Common myeloid progenitor, CD34-positive (primary cell): ENCODE measurements at places on chromosomes 3 and 15.
A peak's percentile ranks its signal among the peaks of the same experiment; 100 is the strongest.

- DNase-seq, result no peak
These were observed 151.3 kb downstream of the NR1I2 start for GRCh38 chr3:119933207-119933606.

DNA sequence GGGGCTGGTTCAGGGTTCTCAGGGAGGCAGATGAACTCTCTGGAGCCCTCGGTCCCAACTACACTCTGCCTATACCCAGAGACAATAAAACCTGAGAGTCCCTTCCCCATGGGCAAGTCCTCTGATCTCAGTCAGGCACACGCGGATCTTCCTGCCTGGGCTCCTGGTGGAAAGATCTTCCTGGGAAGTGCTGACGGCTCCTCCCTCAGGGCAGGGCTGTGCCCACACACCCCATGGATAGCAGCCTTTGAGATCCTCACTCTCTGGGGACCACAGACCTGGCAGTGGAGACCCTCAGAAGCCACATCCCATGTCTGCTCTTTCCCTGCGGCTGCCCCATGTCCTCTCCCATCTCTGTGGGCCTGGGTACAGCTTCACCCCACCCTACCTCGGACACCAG, 10.4 kb downstream of the SH2D7 start:
- no peak for DNase-seq

- DNase-seq, result no peak
These were observed 96.0 kb downstream of the SPATA16 start for GRCh38 chr3:173044998-173045397.

- no peak for DNase-seq
These were observed 14.5 kb downstream of the GP5 start for GRCh38 chr3:194384569-194385001.

DNA sequence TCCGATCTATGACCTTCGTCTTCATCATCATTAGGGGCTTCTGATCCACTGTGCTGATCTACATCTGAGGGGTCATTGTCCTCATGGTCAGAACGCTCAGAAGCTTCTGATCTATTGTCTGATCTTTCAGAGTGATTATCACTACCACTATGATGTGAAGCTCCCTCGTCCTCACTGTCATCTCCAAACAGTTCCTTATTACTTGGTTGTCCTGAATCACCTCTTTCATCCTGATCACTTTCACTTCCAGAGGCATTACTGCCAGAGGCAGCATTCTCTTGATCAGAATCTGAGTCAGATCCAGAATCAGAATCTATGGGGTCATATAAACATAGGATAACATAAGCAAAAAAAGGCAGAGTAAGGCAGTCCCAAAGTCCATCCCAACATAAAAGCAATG, 5.4 kb downstream of the LEO1 start:
- DNase-seq, result no peak

DNA sequence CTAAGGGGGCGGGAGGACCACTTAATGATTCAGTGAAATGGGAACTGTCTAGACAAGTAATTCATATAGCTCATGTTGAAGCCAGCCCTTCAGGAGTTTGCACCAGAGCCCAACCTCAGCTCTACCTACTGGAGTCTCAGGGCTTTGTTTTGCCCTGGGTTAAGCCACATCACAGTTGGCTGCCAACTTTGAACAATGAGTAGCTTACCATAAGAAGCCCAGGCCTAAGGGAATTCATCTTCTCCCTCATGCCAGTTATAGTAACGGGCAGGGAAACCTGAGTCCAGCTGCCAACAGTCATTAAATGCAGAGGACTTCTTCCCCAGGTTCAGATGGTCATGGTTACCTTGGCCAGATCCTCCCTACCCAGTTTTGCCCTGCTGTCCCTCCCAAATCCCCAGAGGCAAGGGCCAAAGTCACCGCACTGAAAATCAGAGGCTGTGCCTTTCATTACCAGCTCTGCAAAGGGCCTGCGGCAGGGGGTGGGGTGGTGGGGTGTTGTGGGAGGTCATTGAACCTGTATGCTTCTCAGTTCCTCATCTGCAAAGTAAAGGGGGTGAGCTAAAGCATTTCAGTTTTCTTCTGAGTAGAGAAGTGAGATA, 302.2 kb upstream of the NR2E3 start:
- DNase-seq, result no peak

DNA sequence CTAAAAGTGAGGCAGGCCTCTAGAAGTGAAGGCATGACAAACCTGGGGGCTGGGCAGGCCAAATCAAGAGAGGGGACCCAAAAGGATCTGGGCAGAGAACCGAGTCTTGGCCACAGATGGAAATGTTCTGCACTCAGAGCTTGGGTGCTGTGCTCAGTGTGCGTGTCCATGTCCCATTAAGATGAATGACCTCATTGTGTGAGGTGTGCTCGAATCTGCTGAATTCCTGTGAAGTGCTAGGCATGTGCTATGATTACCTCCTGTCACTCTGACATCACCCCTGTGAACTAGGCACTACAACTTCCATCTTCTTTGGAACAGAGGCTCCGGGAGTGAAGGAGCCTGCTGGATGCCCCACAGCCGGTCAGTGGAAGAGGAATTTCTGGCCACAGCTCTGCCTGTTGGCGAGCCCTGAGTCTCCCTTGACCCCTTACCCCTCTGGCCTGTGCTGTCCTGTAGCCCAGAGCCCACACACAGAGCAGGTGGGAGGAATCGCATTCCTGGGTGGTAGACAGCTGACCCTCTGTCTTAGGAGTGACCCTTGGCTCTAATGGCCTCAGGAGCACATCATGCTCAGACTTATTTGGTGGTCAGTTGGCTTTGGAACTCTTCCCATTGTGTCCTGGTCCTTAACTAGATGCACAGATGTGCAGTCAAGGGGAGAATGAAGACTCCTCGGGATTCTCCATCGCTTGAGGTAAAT, 67.6 kb upstream of the CTDSPL start:
- DNase-seq, result no peak

GRCh38 chr3:132435224-132435910, 18.1 kb downstream of the DNAJC13 start:
- peak; percentile 29 for DNase-seq

- peak; percentile 15 for DNase-seq
These were observed 23.0 kb downstream of the MYH15 start for GRCh38 chr3:108487439-108487838.

- no peak for DNase-seq
These were observed 415.3 kb upstream of the ALCAM start for GRCh38 chr3:104951426-104951825.

DNA sequence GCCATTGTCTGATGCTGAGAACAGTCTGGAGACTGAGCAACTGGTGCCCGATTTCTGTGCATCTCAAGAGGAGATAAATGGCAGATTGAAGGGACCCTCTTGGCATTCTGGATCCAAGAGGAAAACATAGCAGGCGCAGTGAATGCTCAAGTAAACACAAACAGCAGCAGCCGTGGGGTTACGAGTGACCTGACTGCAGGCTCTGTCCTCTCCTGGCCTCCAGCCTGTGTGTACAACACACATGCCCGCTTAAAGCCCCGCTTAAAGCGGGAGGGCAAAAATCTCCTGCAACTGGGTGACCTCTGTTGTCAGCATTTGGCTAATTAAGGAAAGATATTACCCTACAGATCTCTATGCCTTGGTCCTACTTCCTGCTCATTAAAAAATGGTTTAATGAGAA, 120.5 kb downstream of the GREM1 start:
- no peak for DNase-seq

- no peak for DNase-seq
These were observed 4.4 kb downstream of the MYO5C start for GRCh38 chr15:52291204-52291603.

DNA sequence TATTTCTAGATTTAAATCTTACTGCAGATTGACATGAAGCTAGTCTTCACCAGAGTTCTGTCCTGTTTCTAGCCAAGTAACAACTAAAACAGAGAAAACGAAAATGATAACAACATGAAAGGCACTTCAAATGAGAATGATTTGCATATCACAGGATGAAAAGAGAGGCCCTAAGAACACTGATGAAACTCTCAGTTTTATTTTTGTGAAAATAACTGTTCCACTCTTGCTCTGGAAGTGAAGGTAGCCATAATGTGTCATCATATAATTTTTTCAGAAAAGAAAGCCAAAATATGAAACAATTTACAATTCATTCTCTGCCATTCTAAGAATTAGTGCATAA, 274.4 kb downstream of the ADAMTSL3 start:
- DNase-seq, result no peak

DNA sequence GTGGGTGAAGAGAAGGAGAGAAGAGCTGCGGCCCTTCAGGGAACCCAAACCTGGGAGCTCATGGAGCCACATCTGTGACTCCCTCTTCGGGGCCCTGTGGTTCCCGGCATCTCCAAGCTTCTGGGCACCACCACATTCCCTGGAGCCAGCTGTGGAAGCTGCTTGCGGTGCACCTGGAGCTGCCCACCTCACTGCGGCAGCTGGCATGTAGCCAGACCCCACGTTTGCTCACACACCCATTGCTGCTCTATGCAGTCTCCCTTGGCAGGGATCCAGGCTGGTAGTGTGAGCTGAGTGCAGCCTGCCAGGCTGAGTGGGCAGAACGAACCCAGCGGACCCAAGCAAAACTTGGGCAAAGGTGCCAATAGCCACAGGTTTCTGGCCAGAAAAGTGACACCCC, 16.8 kb upstream of the PLA2G4E start:
- no peak for DNase-seq

DNA sequence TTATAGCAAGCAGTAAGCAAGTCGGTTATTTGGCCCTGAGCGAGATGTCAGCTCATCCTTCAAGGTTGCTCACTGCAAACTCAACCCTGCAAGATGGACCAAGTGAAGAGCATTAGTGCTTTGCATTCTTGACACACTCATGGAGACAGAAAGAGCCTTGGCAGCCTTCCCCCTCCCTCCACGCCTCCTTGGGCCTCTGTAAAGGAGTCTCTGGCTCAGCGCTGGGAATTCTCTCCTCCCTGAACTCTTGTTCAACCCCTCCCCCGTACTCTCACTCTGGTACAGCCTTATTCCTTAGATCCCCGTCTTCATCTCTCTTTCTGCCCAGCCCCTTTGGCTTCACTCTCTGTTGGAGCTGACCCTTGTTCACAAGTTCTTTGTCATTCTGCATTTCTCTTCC, 2.2 kb upstream of the CX3CR1 start:
- no peak for DNase-seq

DNA sequence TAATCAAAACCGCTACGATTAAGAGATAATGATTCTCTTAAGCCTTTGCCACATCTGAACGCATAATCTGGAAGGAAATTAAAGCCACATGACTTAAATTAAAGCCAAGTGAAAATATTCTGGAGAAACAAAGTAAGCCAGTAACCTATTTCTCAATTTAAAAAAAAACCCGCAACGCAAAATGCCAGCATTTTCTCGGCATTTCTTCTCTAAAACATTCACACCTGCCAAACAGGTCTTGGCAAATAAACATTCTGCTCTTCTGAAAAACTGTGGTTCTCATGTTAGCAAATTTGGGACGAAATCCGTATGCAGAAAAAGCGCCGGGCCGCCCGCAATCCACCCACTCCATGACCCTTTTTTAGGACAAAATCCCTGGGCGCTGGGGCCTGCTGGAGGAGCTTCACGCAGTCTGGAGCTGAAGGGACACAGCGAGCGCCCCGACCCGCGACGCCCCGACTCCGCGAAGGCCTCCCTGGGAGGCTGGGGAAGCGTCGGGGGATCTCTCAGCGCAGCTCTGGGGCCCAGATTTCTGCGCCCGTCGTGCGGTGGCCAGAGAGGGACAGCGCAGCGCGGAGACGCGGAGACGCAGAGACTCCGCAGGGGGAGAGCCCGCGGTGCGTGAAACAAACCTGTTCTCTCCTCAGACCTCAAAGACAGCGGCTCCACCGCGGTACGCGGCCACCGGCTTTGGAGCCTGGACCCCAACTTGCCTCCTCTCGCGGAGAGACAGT, 471 bp downstream of the NKIRAS1 start:
- peak; percentile 7 for DNase-seq

DNA sequence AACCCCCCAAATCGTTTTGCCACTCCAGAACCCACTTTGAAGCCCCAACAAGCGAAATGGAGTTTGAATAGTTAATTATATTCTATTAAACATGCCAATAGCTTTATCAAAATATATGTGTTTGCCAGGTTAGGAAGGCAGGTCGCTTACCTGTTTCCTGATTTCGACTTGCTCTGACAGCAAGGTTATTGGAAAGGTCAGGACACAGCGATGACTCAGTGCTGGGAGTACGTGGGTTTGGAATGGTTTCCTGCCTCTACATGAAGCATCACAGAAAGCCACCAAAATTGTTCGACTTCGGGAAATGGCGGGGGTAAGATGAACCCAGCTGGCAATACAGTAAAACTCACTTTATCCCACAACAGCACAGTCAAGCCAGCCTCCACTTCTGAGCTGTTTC, 135.6 kb upstream of the ABI3BP start:
- DNase-seq, result no peak

GRCh38 chr15:32643907-32644445, 2.5 kb downstream of the SCG5 start:
- no peak for DNase-seq
